GM23338 (cell line): ENCODE measurements at places on chromosomes 2 and 18. TPM values are rescaled to one million over a fixed set of nuclear protein-coding genes. Genes with fewer than 3 reads are reported as not detected.

- H3K27me3 ChIP-seq: no peaks in the 10 kb centered on the region
- DNase-seq: no peak
- no peaks in the 10 kb centered on the region for H3K36me3 ChIP-seq
- no peaks in the 10 kb centered on the region for H3K4me1 ChIP-seq
These were observed 153.8 kb upstream of the SETBP1 start for GRCh38 chr18:44526705-44527415.

DNA sequence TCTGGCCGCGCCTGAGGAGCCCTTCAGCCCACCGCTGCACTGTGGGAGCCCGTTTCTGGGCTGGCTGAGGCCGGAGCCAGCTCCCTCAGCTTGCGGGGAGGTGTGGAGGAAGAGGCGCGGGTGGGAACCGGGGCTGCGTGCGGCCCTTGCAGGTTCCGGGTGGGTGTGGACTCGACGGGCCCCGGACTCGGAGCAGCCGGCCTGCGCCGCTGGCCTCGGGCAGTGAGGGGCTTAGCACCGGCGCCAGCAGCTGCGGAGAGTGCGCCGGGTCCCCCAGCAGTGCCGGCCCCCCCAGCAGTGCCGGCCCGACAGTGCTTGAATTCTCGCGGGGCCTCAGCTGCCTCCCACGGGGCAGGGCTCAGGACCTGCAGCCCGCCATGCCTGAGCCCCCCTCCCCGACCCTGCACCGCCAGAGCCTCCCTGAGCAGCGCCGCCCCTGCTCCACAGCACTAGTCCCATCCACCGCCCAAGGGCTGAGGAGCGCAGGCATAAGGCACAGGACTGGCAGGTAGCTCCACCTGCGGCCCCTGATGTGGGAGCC is 534.2 kb downstream of the ZNF804A start:
- no peaks in the 10 kb centered on the region for H3K4me1 ChIP-seq
- H3K27ac ChIP-seq: no peak overlapping the region
- H3K27me3 ChIP-seq: no peaks in the 10 kb centered on the region
- no peak overlapping the region for H3K4me3 ChIP-seq

GRCh38 chr2:214294426-214294825 is 116.4 kb upstream of the VWC2L start:
- H3K4me3 ChIP-seq: no peak overlapping the region
- H3K36me3 ChIP-seq: no peaks in the 10 kb centered on the region; the same call in 1 of the 2 replicates
- H3K27ac ChIP-seq: no peak overlapping the region
- H3K27me3 ChIP-seq: no peaks in the 10 kb centered on the region
- H3K4me1 ChIP-seq: no peaks in the 10 kb centered on the region
- no peak for DNase-seq

Gene FLACC1
- total RNA-seq: 0.10 TPM in 1 of 2 replicates, not detected in the other

Gene SP140
- 0.24 and 0.39 TPM in 2 replicates for total RNA-seq

Gene GCC2
- 36.2 and 43.4 TPM in 2 replicates for total RNA-seq

DNA sequence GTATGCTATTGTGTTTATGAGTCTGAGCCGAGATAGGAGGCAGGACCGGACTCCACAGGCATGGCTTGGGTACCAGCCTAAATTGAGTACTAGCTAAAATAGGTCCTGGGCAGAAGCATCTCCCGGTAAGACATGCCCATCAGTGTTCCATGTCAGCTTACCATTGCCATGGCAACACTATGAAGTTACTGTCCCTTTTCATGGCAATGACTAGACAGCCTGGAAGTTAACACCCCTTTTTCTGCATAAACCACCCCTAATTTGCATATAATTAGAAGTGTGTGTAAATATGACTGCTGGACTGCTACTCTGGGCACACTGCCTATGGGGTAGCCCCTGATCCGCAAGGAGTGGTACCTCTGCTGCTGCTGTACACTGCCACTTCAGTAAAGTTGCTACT is 1005.1 kb upstream of the FAM98A start:
- no peaks in the 10 kb centered on the region for H3K36me3 ChIP-seq
- no peak for DNase-seq
- H3K27ac ChIP-seq: no peak overlapping the region
- H3K4me3 ChIP-seq: no peak overlapping the region
- no peaks in the 10 kb centered on the region for H3K4me1 ChIP-seq
- H3K27me3 ChIP-seq: no peaks in the 10 kb centered on the region

DNA sequence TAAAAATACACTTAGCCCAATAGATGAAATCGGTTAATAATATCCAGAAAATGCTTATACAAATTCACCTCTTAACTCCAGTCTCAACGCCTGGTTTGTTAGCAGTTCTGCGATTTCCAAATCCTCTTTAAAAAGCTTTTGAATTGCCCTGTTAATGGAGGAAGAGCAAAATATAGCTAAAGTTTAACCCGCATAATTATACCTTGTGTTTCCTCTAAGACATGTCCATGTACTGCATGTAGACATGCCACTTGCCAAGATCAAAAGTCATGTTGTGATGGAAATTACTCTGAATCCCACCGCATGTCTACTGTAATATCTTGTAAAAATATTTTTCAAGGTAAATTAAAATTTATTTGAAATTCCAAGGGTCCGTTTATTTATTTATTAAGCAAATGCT is 291.2 kb upstream of the LRP1B start:
- H3K36me3 ChIP-seq: no peaks in the 10 kb centered on the region
- H3K4me3 ChIP-seq: no peak overlapping the region
- H3K27ac ChIP-seq: no peak overlapping the region
- H3K27me3 ChIP-seq: no peaks in the 10 kb centered on the region

DNA sequence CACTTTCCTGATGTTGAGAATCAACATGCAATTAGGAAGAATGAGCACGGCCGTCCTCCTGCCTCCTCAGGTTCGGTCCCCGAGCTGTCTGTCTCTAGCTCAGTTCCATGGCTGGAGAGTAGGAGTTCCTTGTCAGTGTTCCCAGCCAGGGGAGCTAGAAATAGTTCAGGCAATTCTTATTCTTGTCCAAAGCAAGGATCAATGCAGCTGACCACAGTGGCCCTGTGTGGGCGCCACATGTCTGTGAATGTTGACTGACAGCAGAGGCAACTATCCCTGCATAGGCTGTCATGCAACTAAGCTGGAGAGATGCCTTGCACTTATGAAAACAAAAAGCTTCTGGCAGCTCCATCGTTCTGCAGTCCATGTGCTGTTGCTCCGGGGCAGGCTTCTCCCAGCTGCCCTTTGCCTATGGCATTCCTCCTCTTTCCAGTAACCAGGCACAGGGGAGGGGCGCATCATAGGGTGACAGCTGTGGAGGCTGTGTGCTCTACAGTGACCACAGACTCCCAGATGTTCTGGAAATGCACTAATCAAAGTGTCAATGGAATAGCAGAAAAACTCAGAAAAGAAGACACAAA is 58.7 kb downstream of the PDCL3 start:
- no peak overlapping the region for H3K4me3 ChIP-seq
- H3K36me3 ChIP-seq: no peaks in the 10 kb centered on the region
- DNase-seq: no peak
- no peaks in the 10 kb centered on the region for H3K4me1 ChIP-seq

GRCh38 chr2:150607390-150607811 is 119.9 kb upstream of the RND3 start:
- no peak overlapping the region for H3K4me3 ChIP-seq
- no peak overlapping the region for H3K27ac ChIP-seq
- no peaks in the 10 kb centered on the region for H3K27me3 ChIP-seq
- H3K4me1 ChIP-seq: peaks cover 6% of the 10 kb centered on the region; the same call in 1 of the 2 replicates
- H3K36me3 ChIP-seq: no peaks in the 10 kb centered on the region

DNA sequence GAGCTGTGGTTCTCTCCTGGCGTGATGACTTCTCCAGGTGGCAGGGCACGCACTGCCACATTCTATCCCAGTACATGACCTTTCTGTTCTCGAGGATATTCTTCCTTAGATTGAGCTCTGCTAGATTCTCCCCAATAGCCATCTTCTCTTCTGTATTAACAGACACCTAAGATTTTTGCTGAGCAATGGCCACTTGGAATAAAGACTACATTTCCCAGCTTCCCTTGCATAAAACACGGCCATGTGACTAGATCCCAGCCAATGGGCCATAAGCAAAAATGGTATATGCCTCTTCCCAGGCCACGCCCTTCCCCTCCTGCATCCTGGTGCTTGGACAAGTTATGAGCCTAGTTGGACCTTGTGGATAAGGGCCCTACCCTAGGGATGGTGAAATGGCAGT is 82.1 kb downstream of the EIF2AK3 start:
- no peak overlapping the region for H3K27ac ChIP-seq
- peak; percentile 85 for DNase-seq
- peaks cover under 1% of the 10 kb centered on the region for H3K4me1 ChIP-seq

DNA sequence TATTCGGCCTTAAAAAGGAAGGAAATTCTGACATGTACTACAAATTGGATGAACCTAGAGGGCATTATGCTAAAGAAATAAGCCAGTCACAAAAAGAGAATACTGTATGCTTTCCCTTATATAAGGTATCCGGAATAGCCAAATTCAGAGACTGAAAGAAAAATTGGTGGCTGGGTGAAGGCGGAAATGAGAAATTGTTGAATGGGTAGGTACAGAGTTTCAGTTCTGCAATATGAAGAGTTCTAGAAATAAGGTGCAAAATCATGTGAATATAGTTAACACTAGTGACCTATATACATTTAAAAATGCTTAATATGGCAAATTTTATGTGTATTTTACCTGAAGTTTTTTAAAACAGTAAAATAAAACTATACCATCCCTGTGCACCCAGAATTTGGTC is 43.1 kb downstream of the RMP24 start:
- no peak overlapping the region for H3K4me3 ChIP-seq
- no peak for DNase-seq
- H3K27me3 ChIP-seq: no peaks in the 10 kb centered on the region
- H3K27ac ChIP-seq: no peak overlapping the region

Gene ADCYAP1
- total RNA-seq: not detected in 2 replicates

Gene ABCG8
- 0.31 and 0.35 TPM in 2 replicates for total RNA-seq

- no peak for DNase-seq
- H3K27ac ChIP-seq: no peak overlapping the region
- H3K4me3 ChIP-seq: no peak overlapping the region
- H3K36me3 ChIP-seq: no peaks in the 10 kb centered on the region
- peaks cover 17% of the 10 kb centered on the region; the same call in 1 of the 2 replicates for H3K4me1 ChIP-seq
- H3K27me3 ChIP-seq: no peaks in the 10 kb centered on the region
These were observed 842.2 kb upstream of the VRK2 start for GRCh38 chr2:57204364-57204763.

- H3K36me3 ChIP-seq: no peaks in the 10 kb centered on the region
- H3K4me3 ChIP-seq: no peak overlapping the region
- H3K27me3 ChIP-seq: no peaks in the 10 kb centered on the region
- H3K4me1 ChIP-seq: peaks cover 8% of the 10 kb centered on the region; the same call in 1 of the 2 replicates
These were observed 514.0 kb downstream of the GALR1 start for GRCh38 chr18:77763530-77764145.
